ENCODE measurements at places on chromosomes 1 and 21. TPM values are rescaled to one million over a fixed set of nuclear protein-coding genes. Genes with fewer than 3 reads are reported as not detected.

The EFNA3 gene
- 13.6 TPM for total RNA-seq

- peak; percentile 76 for DNase-seq
Observed at GRCh38 chr1:11690397-11691301, 861 bp upstream of the DRAXIN start.

- DNase-seq: no peak
Observed at GRCh38 chr1:37306461-37306860, 167.9 kb upstream of the ZC3H12A start.

- peak; percentile 95 for DNase-seq
Observed at GRCh38 chr1:16146279-16147155, 9.4 kb downstream of the EPHA2 start.

GRCh38 chr1:7223334-7224080 is 438.3 kb downstream of the CAMTA1 start:
- DNase-seq: no peak

DNA sequence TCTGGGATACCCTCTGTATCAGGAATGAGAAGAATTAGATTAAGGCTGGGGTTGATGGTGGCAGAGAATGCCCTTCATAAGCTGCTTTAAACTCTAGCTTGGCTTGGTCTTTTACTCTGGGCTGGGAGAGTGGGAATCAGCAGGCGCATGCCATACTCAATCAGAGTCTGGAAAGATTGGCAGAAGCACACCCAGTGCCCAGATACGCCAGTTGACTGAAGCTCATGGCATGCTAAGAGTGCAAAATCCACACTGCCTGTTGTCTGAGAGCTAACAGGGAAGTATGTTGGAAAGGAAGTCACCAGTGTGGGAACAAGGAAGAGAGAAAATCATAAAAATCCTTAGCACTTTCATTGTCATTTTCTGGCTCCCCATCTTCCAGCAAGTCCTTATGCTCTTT is 53.0 kb downstream of the HMCN1 start:
- no peak for DNase-seq

DNA sequence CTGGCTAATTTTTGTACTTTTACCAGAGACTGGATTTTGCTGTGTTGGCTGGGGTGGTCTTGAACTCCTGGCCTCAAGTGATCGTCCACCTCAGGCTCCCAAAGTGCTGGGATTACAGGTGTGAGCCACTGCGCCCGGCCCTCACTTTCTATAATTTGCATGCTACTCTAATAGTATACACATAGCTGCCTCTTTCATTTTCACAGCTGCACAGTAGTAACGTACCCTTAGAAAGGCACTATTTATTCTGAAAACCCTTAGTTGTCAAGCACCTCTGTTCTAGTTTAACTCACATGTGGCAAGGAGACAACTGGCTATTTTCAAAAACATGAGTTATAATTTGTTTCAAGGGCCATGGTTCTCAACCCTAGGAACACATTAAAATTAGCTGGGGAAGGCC is 17.2 kb downstream of the TPM3 start:
- DNase-seq: no peak

- DNase-seq: no peak
Observed at GRCh38 chr1:23611601-23612327, 52.5 kb upstream of the ID3 start.

The XCL2 gene
- not detected for total RNA-seq

DNA sequence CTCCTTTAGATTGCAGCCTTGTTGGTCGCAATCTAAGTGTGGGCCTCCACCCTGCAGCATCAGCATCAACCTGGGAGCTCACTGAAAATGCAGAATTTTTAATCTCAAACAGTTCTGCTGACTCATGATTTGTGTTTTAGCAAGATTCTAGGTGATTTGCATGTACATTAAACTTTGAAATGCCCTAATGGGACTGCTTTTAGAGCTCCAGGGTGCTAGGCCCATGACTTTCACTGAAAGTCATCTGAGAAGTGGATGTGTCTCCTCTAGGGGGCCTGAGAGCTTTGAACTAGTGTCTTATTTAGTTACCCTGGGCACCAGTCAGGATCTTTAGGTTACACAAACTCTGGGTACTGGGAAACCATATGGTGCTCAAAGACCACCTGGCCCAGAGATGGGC is 9.0 kb downstream of the TRIM67 start:
- peak; percentile 71 for DNase-seq

GRCh38 chr1:203227371-203228083 is 1.9 kb downstream of the CHIT1 start:
- no peak for DNase-seq

- no peak for DNase-seq
Observed at GRCh38 chr1:91335603-91336002, 69.0 kb downstream of the HFM1 start.
